OCI-LY7 (cell line): ENCODE measurements at places on chromosomes 11 and 22. TPM values are rescaled to one million over a fixed set of nuclear protein-coding genes. Genes with fewer than 3 reads are reported as not detected.

- DNase-seq: no peak
Observed at GRCh38 chr11:33912405-33913361, 20.8 kb upstream of the LMO2 start.

- no peak for DNase-seq
Observed at GRCh38 chr11:66157182-66157864, 87.3 kb downstream of the PACS1 start.

GRCh38 chr11:64631675-64632074 lies 40.7 kb downstream of the SLC22A12 start:
- no peak for DNase-seq

GRCh38 chr11:56714206-56714605 lies 15.3 kb downstream of the OR9G1 start:
- no peak for DNase-seq

- DNase-seq: no peak
Observed at GRCh38 chr11:65434057-65434666, 11.6 kb downstream of the NEAT1 start.

DNA sequence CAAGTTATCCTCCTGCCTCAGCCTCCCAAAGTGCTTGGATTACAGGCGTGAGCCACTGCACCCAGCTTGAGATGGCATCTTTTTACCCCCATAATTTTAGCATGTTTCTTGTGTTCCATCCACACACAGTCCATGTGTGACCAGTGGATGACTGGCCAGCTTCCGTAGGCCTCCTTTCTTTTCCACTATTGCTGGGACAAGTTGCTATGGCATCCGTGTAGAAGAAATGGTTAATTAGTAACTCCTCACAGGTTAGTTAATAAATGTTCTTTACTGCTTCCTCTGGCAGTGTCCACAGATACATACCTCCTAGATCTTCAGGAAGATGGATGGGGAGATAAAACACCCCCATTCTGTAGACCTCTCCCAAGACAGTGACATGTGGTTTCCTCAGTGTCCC lies 154.3 kb upstream of the RASSF10 start:
- no peak for DNase-seq

Gene KDM4D
- 1.4 and 1.6 TPM in 2 replicates for total RNA-seq

Gene HBE1
- total RNA-seq: not detected in 2 replicates

Gene APOA4
- not detected in 2 replicates for total RNA-seq
